Endothelial cell of umbilical vein (primary cell): ENCODE measurements at places on chromosomes 1 and 21.

- DNase-seq = no peak
Measured at GRCh38 chr1:22376001-22376400, 75.7 kb upstream of the ZBTB40 start.

GRCh38 chr1:42952303-42953001 is 6.2 kb downstream of the SLC2A1 start:
- DNase-seq = no peak

- no peak for DNase-seq
Measured at GRCh38 chr1:82446955-82447354, 646.2 kb downstream of the ADGRL2 start.

GRCh38 chr1:81220614-81221071 is 580.1 kb upstream of the ADGRL2 start:
- no peak for DNase-seq

DNA sequence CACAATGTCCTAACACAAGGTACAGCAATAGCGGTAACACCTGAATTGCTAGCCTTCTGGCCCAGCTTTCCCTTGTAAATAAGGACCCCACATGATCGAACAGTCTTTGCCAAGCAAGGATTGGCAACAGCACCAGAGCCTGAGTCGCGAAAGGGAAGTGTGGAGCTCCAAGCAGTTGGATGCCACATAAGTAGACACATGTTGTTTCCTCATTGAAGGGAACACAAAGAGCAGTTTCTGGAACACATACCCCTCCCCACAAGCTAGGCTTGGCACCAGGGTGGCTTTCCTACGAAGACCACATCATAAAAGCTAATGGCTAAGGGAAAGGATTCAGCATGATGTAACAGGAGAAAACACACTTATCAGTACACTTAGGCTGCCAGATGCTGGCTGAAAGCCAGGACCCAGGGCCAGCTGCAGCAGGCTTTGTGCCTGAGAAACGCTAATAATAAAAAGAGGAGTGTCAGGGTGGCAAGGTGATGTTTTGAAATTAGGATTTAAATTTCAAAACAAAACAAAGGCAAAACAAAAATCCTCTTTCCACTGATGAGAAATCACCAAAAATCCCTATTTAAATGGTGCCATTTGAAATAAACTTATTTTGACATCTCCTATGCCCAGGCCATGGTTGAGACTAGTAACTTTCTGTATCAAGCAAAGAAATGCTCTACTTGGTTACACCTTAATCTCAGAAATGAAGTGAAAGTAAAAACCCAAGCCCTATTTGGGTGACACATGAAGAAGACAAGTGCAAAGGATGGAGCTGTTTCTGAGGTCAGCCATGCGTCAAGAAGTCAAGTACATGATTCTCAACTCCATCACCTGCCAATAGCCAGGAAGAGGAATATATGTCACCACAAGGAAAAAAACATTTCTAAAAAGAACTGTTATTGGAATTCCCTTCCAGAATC is 11.9 kb upstream of the CPLANE2 start:
- DNase-seq = peak; percentile 99

DNA sequence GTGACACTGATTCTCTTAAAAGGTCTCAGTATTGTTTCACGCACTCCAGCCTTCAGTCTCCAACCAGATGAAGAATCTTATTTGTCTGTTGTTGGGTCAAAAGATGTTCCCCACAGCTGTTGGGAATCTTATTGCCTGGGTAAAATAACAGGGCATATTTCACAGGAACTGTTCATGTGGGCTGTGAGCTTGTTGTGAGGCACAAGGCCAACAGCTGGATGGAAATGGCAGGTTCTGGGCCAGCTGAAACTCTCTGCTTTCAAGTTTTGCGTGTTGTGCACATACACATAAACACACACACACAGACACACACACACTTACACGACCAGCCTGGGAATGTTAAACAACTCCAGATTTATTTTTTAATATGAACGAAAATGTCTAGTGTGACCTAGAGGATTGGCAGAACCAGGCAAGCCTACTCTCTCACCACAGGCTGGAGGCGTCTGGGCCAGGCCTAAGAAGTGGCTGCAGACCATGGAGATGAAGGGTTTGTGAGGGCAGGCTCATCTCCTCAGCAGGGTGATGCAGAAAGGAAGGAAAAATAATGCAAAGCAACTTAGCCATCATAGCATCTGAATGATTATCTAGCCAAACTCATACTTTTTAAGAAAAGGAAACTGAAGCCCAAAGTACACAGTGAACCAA is 357.0 kb downstream of the TTLL7 start:
- no peak for DNase-seq

DNA sequence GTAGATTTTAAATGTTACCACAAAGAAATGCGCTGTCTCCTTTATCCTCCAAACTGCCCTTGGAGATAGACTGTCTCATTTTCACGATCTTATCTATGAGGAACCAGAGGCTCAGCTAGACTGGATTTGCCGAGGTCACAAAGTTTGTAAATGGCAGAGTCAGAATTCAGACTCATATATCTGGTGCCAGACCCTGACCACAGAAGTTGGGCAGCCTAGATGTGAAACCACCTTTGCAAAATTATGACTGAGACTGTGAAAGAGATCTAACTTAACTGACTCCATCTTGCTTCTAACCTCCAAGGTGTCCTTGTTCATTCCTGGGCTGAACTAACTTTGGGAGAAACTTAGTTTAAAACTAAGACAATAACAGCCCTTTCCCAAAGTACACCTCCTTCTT is 14.1 kb downstream of the CNR2 start:
- DNase-seq = no peak

GRCh38 chr1:155646307-155646706 is 36.3 kb downstream of the MSTO1 start:
- no peak for DNase-seq
